ENCODE measurements at places on chromosomes 3 and 15. TPM values are rescaled to one million over a fixed set of nuclear protein-coding genes. Genes with fewer than 3 reads are reported as not detected.

DNA sequence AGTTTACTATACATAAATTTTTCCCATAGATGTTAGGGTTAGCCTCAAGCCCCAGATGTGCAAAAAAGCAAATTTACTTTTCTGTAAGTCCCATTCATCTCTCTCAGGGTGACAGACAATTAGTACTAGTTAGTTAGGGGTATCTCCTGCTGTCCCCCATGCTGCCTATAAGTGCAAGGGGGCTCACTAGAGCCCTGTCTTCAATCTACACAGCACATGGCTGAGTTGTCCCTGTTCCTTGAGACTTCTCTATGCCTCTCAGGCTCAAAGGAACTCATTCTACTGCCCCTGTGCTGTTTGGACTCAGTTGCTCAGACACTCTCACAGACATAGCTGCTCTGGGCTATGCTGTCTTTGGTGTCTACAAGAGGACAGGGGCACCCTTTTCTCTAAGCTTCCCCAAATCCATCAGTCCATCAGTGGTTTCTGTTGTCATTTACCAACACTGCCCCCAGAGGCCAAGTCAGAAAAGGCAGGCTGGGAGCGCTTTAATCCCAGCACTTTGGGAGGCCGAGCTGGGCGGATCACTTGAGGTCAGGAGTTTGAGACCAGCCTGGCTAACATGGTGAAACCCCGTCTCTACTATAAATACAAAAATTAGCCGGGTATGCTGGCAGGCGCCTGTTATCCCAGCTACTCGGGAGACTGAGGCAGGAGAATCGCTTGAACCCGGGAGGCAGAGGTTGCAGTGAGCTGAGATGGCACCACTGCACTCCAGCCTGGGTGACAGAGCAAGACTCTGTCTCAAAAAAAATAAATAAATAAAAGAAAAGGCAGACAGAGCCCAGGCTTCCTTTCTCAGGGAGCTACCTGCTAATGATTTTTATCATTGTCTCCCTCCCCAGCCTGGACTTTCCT lies 31.4 kb upstream of the PRTG start:
- H3K4me3 ChIP-seq = no peak overlapping the region
- no peaks in the 10 kb centered on the region for H3K36me3 ChIP-seq
- no peaks in the 10 kb centered on the region for H3K4me1 ChIP-seq
- no peaks in the 10 kb centered on the region for H3K27me3 ChIP-seq
- DNase-seq = peak; percentile 19

DNA sequence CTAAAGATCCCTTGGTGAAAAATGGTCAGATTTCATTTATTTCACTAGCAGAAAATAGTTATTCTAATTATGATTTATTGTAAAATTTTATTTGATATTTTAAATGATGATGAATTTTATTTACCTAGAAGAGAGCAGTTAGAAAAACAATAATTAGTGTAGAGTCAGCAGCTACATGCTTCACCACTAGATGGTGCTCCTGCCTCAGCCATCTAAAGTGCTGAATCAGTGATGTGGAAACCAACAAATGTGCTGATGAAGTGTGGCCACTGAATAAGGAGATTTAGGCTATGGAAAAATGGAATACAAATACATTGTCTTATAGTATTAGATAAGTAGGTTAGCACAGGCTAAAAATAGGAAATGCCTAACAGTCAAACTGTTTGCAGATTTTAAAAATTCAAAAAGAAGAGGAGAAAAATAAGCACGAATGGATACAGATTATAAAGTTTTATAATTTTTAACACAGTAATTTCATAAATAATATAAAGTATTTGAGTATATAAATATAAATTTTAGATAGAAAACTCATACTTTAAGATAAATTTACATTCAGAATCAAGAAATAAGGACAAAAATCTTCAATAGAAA lies 109.8 kb downstream of the PPP2R3A start:
- peaks cover 10% of the 10 kb centered on the region for H3K4me1 ChIP-seq
- H3K27me3 ChIP-seq = no peaks in the 10 kb centered on the region
- no peak overlapping the region for H3K4me3 ChIP-seq
- peak; percentile 83 for DNase-seq
- no peak overlapping the region for H3K27ac ChIP-seq
- H3K36me3 ChIP-seq = no peaks in the 10 kb centered on the region

DNA sequence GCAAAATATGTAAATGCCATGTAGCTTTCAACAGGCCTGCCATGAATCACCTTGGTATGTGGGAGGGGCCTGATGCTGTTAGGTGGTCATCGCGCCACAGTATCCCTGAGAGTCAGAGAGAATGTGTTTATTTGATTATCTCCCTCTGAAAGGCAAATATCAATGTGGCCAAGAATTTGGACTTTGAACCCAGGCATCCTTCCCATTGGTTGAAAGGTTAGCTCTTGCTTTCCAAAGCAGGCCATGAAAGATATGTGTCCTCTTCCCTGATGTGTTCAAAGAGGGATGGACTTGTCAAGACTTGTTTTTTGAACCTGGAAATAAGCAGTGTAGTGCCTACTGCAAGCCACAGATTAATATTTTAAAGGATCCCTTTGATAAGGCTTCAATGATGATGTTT lies 36.7 kb downstream of the SRP14 start:
- DNase-seq = no peak
- no peak overlapping the region for H3K4me3 ChIP-seq
- H3K27ac ChIP-seq = no peak overlapping the region
- no peaks in the 10 kb centered on the region for H3K4me1 ChIP-seq

- no peaks in the 10 kb centered on the region for H3K27me3 ChIP-seq
- peaks cover 28% of the 10 kb centered on the region for H3K36me3 ChIP-seq
- no peak for DNase-seq
- no peak overlapping the region for H3K4me3 ChIP-seq
These were observed 103.7 kb downstream of the EFL1 start for GRCh38 chr15:82158811-82159210.

DNA sequence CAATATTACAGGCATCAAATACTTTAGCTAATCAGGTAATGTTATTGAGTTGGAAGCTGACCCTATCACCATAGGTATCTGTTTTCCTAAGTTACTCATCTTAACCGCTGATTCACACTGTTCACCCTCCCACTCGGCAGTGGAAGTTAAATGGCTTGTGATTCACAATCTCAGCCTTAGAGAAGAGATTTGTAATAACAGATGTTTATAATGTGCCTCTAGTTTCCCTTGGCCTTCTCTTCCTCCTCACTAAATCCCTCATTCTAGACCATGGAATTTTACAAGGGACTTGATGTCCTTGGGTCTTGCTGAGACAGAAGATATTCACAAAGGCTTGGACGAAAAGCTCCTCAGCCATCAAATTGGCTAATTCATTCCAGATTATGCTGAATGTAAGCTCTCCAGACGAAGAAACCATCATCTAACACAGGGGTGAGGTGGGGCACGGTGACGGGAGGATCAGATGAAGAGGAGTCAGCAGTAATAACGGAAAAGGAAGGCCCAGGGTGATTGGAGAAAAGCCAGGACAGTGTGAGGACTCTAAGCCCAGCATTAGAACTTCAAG lies 931.7 kb downstream of the MCTP2 start:
- no peaks in the 10 kb centered on the region for H3K27me3 ChIP-seq
- no peak for DNase-seq
- no peak overlapping the region for H3K27ac ChIP-seq
- H3K4me3 ChIP-seq = no peak overlapping the region
- no peaks in the 10 kb centered on the region for H3K36me3 ChIP-seq

DNA sequence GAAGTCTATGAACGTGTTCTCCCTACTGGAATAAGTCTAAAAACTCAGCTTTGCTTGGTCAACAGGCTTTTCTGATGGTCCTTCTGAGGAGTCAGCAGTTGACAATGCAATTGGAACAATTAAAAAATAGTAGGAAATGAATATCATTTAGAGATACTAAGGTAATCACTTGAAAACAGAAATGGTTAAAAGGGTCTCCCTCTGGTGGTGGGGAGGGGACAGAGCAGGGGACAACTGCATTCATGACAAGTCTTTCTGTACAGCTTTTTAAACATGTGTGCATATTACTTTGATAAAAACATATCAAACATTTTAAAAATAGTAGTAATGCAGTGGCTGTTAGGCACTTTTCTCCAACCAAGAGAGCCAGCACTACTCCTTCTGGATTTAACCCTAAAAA lies 119.9 kb upstream of the FHIT start:
- no peaks in the 10 kb centered on the region for H3K27me3 ChIP-seq
- DNase-seq = no peak
- H3K4me3 ChIP-seq = no peak overlapping the region
- H3K36me3 ChIP-seq = no peaks in the 10 kb centered on the region

- H3K36me3 ChIP-seq = no peaks in the 10 kb centered on the region
- no peak for DNase-seq
- H3K4me3 ChIP-seq = no peak overlapping the region
- no peaks in the 10 kb centered on the region for H3K27me3 ChIP-seq
These were observed 225.9 kb upstream of the CD96 start for GRCh38 chr3:111315930-111316587.

GRCh38 chr3:42256135-42256819 lies 9.7 kb downstream of the CCK start:
- H3K27me3 ChIP-seq = peaks cover 3% of the 10 kb centered on the region
- no peaks in the 10 kb centered on the region for H3K36me3 ChIP-seq
- DNase-seq = no peak
- no peak overlapping the region for H3K27ac ChIP-seq
- no peak overlapping the region for H3K4me3 ChIP-seq
- H3K4me1 ChIP-seq = no peaks in the 10 kb centered on the region

DNA sequence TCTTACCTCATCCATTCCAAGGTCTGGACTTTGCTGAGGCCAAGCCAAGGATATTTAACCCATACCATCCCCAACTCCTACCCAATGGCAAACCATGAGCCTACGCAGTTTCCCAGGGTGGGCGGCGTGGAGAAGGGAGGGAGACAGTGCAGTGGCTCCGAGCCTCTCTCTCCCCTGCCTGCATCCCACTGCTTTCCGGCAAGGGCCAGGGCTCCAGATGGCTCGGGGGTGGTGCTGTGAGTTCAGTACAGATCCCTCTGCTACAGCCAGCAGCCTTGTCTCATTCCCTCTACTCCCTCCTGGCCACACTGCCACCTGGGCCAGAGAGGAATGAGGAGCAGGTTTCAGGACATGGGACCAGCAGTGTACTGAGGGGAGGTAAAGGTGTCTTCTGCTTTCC lies 44.3 kb upstream of the APEH start:
- no peaks in the 10 kb centered on the region for H3K36me3 ChIP-seq
- H3K4me1 ChIP-seq = no peaks in the 10 kb centered on the region
- no peak overlapping the region for H3K27ac ChIP-seq
- no peak overlapping the region for H3K4me3 ChIP-seq
- no peak for DNase-seq

- no peak overlapping the region for H3K4me3 ChIP-seq
- H3K27me3 ChIP-seq = peaks cover 9% of the 10 kb centered on the region
- no peak for DNase-seq
- H3K4me1 ChIP-seq = no peaks in the 10 kb centered on the region
- H3K36me3 ChIP-seq = no peaks in the 10 kb centered on the region
These were observed 29.8 kb upstream of the MB21D2 start for GRCh38 chr3:192947421-192947820.

GRCh38 chr3:29868543-29869101 lies 587.8 kb downstream of the RBMS3 start:
- DNase-seq = no peak
- H3K27ac ChIP-seq = no peak overlapping the region
- no peaks in the 10 kb centered on the region for H3K27me3 ChIP-seq
- no peaks in the 10 kb centered on the region for H3K36me3 ChIP-seq
- H3K4me3 ChIP-seq = no peak overlapping the region

DNA sequence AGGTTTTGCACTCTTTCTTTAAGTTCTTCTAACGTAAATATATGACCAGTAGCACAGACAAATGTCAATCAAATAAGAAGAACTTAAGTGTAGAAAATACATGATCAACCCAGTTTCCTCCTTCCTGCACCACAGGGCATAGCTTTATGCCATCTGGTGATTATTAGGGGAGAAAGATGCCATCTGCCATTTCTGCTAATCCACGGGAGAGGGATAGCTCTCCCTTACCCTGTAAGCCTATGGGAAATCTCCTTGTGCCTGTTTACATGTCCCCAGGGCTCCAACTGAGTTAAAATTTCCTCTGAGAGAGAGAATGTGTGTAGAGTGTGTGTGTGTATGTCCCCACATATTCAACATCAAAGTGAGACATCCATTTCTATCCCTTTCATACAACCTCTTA lies 135.9 kb downstream of the RSL24D1 start:
- H3K27me3 ChIP-seq = no peaks in the 10 kb centered on the region
- no peaks in the 10 kb centered on the region for H3K4me1 ChIP-seq
- no peak overlapping the region for H3K27ac ChIP-seq
- H3K4me3 ChIP-seq = no peak overlapping the region

DNA sequence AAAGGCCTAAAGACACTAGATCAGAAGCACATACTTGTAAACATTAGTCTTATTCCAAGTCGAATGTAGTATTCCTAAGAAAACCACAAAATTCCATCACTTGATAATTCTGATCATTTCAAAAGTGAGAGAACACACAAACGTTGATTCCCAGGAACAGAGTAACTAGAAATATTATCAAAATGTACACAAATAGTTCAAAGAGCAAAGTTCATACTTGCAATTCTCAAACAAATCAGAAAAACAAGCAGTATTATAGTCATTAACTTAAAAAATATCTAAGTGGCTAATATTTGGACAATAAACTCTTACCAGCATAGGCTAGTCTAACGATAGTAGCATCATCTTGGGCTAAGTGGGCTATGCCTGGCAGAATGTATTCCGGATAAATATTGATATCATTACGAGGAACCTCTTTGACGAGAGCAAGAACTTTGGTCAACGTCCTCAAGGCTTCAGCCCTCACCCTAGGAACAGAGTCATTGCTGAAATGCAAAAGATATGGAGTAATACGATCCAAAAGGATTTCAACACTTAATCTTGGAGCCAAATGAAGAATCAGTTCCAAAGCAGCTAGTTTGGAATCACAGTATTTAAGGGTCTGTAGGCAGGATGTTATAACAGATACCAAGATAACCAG lies 13.3 kb downstream of the PIK3R4 start:
- no peak overlapping the region for H3K4me3 ChIP-seq
- no peak overlapping the region for H3K27ac ChIP-seq
- peaks cover 51% of the 10 kb centered on the region for H3K36me3 ChIP-seq
- H3K4me1 ChIP-seq = peaks cover 3% of the 10 kb centered on the region
- DNase-seq = no peak
- H3K27me3 ChIP-seq = no peaks in the 10 kb centered on the region

DNA sequence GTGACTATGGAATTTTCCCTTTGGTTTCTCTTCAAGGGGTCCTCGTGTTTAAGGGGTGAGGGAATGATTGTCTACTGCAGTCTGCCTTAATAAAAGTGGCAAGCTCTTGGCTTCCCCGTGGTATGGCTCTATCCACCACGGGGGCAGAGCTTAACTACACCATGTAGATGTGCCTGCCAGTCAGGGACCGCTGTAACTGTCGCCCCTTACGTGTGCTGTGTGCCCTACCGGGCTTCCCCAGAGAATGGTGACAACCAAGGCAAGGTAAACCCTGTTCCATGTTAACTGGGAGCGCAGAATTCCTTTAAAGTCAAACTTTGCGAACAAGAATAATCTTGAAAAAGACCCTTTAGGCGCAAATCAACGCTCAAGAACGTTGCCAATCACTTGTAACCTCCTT lies 966 bp upstream of the C3orf80 start:
- no peak overlapping the region for H3K27ac ChIP-seq
- no peaks in the 10 kb centered on the region for H3K36me3 ChIP-seq
- peaks cover 31% of the 10 kb centered on the region for H3K4me1 ChIP-seq
- H3K4me3 ChIP-seq = no peak overlapping the region
- H3K27me3 ChIP-seq = peaks cover 30% of the 10 kb centered on the region
- no peak for DNase-seq

Gene SLC24A5
- polyA plus RNA-seq = not detected

Gene HYAL1
- polyA plus RNA-seq = not detected

Gene SNUPN
- polyA plus RNA-seq = 8.9 TPM

Gene LTK
- not detected for polyA plus RNA-seq

Gene CPA3
- polyA plus RNA-seq = not detected

Data from CD14-positive monocyte (primary cell).